ENCODE measurements at places on chromosomes 1 and 21.

GRCh38 chr1:89957107-89957506 is 37.8 kb upstream of the ZNF326 start:
- DNase-seq: no peak

- no peak for DNase-seq
Observed at GRCh38 chr1:14681182-14681581, 82.7 kb downstream of the KAZN start.

DNA sequence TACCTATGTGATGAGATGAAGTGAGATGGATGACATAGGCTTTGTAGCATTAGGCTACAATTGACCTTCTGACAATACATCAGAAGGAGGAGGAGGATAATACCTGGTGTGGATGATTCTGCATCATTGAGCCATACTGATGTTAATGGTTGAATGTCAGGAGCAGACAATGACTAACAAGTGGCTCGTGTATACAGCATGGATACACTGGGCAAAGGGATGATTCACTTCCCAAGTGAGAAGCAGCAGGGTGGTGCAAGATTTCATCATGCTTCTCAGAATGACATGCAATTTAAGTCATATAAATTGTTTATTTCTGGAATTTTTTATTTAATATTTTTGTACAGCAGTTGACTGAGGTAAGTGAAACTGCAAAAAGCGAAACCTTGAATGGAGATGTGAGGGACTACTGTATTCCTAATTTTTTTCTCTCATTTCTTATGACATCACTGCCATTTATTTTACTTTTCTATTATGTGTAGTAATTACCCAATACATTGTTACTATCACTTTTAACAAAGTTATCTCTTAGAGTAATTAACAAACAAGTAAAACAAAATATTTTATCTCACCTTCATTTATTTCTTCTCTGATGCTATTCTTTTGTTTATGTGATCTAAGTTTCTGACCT is 34.4 kb upstream of the COP1 start:
- no peak for DNase-seq

DNA sequence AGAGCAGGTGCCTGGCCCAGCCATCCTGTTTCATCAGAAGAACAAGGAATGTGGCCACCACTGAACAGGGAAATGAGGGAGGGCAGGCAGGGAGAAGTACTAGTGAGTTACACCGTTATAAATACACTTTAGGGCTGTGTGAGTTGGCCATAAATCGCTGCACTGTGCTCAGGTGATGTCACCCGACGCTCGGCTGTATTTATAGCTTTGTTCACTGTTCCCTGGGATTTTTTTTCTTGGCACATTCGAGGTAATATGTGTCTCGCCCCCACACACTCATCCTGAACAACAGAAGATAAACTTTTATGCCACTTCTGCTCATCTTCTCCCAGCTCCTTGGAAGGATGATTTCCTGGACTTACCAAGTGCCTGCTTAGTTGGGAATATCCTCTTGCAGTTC is 9.0 kb upstream of the KIRREL1 start:
- DNase-seq: no peak

DNA sequence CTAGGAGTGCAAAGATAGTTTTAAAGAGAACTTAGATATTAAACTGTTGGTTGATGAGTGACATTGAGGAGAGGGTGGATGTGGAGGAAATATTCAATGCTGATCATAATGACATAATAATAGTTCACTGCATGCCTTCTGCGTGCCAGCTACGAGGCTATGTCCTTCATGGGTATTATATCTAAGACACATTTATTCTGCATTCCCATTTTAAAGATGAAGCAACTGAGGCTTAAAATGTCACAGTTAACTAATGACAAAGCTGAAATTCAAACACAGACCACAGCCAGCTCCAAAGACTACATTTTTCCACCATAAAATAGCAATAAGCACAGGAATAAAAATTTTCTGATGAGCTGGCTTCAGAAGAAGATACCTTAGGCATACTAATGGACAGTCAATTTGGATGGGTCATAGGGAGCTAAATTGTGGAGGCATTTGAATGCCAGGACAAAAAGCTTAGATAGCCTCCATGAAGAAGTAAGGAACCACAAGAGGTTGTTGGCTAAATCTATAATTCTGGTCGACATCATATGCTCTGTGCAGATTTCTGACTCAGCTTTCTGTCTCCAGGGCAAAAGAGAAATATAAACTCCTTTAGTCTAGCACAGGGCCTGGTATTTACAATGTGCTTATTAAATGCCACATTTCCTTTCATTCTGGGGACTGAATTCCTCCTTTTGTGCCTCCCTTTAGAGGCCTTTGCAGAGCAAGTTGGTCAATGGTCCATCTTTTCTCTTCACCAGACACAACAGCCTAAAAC is 71.2 kb upstream of the NRIP1 start:
- no peak for DNase-seq

DNA sequence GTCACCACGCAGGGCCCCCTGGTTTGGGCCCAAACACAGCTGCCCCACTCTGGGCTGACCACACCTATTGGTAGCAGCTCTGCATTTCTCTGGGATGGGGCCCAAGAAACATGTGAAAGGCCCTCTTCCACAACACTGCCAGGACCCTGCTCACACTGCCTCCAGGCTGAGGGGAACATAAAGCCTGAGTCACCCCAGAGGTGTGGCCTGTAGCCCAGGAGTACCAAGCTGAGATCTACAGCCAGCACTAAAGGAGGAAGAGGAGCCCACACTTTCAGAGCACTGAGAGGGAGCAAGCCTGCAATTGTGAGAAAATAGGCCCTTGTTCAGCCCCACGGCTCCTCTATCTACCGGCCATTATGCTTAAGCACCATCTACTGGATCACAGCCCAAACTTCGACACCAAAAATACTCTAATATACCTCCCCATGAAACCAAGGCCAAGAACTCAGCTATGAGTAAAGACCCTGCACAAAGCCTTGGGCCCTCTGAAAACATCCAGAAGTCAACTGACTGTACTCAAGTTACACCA is 14.4 kb upstream of the OR2T10 start:
- DNase-seq: no peak

GRCh38 chr21:32733356-32733755 is 5.5 kb upstream of the SYNJ1 start:
- no peak for DNase-seq

DNA sequence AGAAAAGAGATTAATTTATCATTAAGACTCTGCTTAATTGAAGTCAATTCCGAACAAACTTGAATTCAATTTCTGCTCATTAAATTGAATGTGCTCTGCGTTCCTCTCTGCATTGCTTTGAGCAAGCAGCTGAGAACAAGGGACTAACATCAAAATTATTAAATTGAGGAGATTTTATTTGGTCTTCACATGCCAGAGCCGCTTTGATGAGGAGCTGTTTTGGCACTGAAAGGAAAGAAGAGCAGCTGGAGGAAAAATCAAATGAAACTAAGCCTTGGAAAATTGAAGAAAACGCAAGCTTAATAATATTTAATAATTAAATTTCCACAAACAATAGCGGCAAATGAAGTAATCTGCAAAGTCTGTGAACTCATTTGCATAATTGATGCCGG is 222.0 kb upstream of the PKN2 start:
- no peak for DNase-seq

DNA sequence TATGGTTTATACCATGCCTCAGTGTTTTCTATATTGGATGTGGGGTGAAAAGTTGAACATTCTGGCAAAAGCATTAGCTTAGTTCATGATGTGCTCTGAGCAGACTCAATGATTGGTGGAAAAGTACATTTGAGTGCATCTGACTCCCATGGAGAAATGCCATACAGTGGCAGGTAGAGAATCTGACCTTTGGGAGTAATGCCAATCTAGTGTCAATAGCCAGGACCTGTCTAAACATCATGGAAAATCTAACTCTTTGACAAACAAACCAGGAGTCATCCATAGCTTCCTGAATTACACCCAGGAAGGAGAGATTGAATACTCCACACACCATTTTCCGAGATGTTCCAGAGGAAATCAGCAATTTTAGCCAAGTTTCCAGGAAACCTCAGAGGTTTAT is 51.0 kb downstream of the XCL1 start:
- no peak for DNase-seq

GRCh38 chr21:44727757-44728156 is 16.4 kb upstream of the TSPEAR start:
- no peak for DNase-seq
